ENCODE measurements at places on chromosomes 7 and 10. TPM values are rescaled to one million over a fixed set of nuclear protein-coding genes. Genes with fewer than 3 reads are reported as not detected.

The MXI1 gene
- total RNA-seq: 48.8 TPM

The KMT2C gene
- total RNA-seq: 151 TPM

The UCMA gene
- not detected for total RNA-seq

GRCh38 chr10:48480397-48481374, 124.2 kb downstream of the ARHGAP22 start:
- no peak for DNase-seq

GRCh38 chr10:131852176-131852822, 48.5 kb upstream of the PPP2R2D start:
- DNase-seq: no peak

- no peak for DNase-seq
These were observed 30.1 kb upstream of the PTPRN2 start for GRCh38 chr7:158617737-158618128.

DNA sequence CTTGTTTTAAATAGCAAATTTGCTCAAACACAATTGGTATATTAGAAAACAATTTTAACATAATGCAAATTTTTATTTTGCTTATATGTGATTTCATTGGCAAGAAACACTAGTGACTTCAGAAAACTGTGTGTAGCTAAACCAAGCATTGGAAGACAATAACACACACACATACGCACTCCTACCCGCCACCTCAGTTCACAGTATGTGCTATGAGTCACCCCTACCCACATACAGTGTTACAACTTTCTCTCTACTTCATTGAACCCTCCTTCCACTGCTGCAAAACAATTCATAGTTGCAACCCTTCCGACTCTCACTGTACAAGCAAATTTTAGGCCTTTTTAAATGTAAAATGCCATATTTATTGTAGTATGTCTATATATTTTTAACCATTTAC, 119.9 kb upstream of the THSD7A start:
- no peak for DNase-seq

- no peak for DNase-seq
These were observed 44.9 kb upstream of the CHST15 start for GRCh38 chr10:124138195-124138882.

DNA sequence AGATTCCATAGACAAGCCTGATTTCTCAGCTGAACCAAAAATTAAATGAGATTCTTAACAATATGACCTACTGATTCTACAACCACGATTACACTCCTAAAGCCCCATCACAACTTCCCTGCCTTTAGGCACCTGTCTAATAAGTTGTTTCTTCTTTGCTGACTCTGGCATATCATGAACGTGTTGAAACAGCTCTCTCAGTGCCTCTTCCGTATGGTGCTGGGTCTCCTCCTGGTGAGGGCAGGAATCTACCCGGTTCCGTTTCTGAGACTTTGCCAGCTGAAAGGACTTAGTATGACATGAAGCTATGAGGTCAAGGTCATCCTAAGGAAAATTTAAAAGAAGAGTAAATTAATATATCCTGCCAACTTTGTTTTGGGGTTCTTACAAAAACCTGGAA, 48.6 kb downstream of the ARHGAP19 start:
- no peak for DNase-seq

DNA sequence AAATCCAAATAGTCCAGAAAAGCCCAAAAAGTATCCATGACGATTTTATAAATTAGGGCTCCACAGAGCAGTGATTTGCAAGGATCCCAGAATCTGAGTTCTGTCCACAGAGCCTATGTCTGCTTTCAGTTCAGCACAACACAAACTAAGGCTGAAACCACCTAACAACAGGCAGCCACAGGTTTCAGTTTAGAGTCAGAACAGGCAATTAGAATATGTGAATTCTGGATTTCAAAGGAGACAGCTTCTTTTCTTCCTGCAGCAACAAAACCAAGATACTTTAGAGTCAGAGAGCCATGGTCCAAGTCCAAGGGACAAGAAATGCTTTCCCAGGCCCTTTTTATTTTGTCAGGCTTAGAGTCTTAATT, 23.6 kb downstream of the IFIT3 start:
- no peak for DNase-seq

- DNase-seq: no peak
These were observed 109.2 kb upstream of the TARP start for GRCh38 chr7:38382684-38383083.

DNA sequence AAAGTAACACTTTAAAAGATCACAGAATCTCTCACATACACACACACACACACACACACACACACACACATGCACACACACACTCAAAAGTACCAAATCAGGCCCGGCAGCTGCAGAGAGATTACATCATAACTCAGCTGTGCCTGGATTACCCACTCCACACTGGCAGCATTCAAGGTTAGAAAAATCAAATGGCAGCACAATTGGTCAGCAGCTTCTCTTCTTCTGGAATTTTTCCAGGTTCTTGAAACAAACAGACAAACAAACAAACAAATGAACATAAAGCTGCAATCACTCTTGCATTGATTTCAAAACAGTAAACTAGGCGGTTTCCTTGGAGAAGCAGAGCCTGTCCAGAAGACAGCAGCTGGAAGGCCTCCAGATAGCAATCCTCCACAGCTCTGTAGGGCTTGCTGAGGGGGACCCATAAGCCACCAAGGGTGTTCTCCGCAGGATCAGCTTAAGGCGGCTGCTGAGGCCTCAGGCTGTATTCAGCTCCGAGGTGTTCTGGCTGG, 24.5 kb upstream of the FAM133B start:
- no peak for DNase-seq

- DNase-seq: no peak
These were observed 636.3 kb downstream of the PARD3 start for GRCh38 chr10:34178756-34179155.

- no peak for DNase-seq
These were observed 126.1 kb downstream of the SVIL start for GRCh38 chr10:29508554-29509244.

- no peak for DNase-seq
These were observed 23.4 kb downstream of the IQCE start for GRCh38 chr7:2582006-2582735.

DNA sequence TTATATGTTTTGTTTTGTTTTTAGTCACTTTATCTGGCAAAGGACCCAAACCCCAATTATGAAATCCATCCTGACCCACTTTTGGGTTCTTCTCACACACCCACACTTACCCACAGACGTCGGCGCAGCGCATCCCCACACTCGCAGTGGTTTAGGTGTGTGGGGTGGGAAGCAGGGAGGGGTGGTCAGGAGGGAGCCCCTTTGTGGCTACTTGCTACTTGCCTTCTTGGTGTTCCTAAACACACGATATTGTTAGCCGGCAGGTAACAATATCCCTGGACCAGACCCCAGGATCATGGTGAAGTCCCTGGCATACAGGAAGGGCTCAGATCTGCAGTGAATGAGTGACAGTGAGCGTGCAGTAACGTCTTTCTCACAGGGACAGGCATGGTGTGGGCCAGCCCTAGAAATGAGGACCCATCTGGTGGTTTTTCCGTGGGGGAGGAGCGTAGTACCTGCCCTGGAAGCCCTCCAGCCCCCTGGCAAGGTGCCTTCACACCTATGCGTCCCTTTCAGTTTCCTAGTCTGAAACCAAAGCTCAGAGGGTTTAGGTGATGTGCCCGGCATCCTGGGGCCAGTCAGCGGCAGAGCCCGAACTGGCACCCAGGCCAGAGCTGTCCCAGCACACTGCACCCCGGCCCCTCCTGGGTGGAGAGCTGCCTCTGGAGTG, 4.4 kb downstream of the SPOCK2 start:
- peak; percentile 58 for DNase-seq

DNA sequence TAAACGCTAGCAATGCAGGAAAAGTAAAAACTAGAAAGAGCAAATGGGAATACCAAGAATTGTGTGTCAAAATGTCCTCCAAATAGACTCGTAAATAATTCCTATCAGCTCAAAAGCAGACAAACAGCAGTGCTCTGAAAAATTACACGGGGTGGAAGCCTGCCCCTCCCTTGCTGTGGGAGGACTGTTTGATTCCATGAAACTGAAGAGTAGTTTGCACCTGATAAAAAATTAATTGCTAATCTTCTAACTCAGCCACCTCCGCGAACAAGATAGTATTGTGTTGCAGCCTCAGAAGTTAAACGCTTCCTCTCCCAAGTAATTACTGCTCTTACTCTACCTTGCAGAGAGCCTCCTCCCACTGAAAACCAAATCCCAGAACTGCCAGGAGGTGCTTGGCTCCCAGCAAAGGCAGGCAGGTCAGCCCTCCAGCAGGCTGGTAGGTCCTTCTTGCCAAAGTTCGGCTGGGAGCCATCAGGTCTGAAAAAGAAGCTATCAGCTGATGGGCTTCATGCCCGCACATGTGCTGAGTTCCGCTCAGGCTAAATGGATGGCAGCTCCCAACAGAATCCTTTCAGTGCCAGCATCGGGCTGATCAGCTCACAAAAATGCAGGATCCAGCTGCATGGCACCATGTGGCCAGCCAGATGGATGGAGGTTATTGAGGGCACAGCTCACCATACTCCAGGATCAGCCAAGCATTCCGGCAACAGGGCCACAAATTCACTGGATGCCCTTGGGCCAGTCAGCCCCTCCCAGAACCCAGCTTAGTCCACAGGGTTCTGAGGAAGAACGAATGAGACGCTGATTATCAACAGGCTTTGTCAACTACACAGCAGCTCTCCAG, 37.1 kb downstream of the MAD1L1 start:
- no peak for DNase-seq

DNA sequence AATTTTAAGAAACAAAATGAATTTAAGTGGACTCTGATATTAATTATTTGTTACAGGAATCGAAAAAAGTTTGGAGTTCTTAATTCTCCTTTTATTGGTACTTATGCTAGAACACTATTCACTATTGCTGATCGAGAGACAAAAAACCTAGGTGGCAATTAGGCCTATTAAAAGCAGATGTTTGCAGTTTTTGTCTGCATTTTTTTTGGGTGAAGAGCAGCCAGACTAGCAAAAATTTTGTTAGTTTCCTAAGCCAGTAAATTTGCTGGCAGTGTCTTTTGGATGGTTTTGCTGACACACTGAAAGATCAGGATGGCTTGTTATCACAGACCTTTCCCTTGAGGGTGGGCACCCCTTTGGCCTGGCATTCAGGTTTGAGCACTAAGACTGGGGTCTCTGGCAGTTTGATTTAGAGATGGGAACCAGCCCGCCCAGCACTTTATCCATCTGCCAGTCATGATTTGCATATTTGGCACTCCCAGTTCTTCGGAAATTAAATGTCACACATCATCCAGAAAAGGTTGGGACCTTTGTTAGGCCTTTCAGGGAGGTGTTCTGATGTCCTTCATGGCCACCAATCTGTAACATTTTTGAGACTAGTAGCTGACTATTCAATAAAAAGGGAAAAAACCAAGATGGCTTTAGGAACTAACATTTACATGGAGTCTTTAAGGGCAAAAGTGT, 57.3 kb downstream of the INPP5F start:
- DNase-seq: no peak

GRCh38 chr7:34277016-34277802, 371.9 kb downstream of the BMPER start:
- DNase-seq: no peak

DNA sequence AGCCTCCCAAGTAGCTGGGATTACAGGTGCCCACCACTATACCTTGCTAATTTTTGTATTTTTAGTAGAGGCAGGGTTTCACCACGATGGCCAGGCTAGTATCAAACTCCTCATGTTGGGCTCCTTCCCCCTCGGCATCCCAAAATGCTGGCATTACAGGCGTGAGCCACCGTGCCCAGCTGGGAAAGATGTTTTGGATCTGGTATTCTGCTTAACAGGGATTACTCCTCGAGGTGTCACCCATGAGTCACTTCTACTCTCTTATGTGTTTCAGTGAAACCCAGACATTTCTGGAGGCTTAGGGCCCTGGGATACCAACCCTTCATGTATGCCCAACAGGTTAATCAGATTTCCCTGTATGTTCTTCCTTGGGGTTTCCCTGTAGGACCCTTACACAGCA, 11.8 kb upstream of the OPN4 start:
- DNase-seq: no peak

- DNase-seq: no peak
These were observed 121.0 kb upstream of the TBX20 start for GRCh38 chr7:35374858-35375257.

GRCh38 chr10:103610083-103610472, 116.6 kb downstream of the NEURL1 start:
- DNase-seq: no peak

DNA sequence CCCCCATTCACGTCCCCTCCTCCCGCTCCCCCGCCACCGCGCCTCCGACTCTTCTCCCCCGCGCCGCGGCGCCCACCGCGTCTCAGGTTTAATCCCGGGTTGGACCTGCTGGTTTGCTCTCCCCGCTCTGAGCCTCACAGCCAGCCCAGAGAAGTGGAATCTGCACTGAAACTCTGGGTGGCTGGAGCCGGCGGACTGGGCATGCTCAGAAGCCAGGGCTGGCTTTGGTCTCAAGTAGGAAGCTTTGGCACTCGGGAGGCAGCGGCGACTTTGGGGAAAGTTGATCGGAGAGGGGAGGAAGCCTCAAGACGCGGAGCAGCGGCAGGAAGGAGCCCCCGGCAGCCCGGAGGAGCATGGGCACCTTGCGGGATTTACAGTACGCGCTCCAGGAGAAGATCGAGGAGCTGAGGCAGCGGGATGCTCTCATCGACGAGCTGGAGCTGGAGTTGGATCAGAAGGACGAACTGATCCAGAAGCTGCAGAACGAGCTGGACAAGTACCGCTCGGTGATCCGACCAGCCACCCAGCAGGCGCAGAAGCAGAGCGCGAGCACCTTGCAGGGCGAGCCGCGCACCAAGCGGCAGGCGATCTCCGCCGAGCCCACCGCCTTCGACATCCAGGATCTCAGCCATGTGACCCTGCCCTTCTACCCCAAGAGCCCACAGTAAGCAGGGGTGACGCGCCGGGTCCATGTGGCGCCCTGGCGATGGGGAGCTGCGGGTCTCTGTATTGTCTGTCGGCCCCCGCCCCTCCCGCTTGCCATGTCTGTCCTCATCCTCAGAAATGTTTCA, at the start of gene PRKG1:
Gene PRKG1 (plus strand): TSS at position 250 of the 791 bp plus-strand sequence.
- DNase-seq: no peak

DNA sequence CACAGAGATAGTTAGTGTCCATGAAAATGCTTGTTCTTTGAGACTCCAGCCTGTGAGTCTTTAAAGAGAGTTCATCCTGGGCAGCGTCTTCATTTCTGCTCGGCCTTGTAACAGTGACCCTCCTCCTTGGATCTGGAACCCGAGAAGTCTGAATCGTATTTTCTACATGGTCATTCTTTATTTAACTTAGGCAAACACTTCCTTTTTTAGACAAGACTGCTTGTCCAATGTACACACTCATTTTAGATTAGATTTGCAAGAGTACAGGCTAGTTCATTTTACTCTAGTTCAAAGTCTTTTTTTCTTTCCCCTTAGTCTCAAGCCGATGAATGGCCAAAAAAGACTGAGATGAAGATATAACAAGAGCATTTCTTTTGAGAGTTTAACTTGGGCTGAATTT, 133.5 kb downstream of the CHN2 start:
- DNase-seq: no peak
